ENCODE measurements at places on chromosomes 13 and 19. TPM values are rescaled to one million over a fixed set of nuclear protein-coding genes. Genes with fewer than 3 reads are reported as not detected.

The PPM1N gene
- 3.9 TPM for total RNA-seq

- no peak for DNase-seq
These were observed 78.3 kb downstream of the CYSLTR2 start for GRCh38 chr13:48731957-48732569.

GRCh38 chr13:31361673-31362072, 161.9 kb downstream of the B3GLCT start:
- DNase-seq, result no peak

The ZNF576 gene
- 21.9 TPM for total RNA-seq

The TMEM221 gene
- total RNA-seq, result 0.49 TPM

DNA sequence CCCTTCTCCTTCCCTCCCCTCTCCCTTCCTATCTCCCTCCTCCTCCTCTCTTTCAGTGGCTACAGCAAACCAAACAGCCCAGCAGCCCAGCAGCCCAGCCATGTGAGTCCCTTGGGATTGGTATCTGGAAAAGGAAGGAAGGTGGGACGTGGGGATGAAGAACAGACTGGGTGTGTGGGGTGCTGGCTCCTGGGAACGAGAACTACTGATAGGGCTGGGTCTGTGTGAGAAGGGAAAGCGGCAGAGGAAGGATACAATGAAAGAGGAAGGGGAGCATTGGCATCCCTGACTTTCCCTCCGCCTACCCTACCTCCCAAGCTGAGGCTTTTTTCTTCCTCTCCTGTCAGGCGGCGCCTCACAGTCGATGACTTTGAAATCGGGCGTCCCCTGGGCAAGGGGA, 863 bp downstream of the AURKC start:
- no peak for DNase-seq

DNA sequence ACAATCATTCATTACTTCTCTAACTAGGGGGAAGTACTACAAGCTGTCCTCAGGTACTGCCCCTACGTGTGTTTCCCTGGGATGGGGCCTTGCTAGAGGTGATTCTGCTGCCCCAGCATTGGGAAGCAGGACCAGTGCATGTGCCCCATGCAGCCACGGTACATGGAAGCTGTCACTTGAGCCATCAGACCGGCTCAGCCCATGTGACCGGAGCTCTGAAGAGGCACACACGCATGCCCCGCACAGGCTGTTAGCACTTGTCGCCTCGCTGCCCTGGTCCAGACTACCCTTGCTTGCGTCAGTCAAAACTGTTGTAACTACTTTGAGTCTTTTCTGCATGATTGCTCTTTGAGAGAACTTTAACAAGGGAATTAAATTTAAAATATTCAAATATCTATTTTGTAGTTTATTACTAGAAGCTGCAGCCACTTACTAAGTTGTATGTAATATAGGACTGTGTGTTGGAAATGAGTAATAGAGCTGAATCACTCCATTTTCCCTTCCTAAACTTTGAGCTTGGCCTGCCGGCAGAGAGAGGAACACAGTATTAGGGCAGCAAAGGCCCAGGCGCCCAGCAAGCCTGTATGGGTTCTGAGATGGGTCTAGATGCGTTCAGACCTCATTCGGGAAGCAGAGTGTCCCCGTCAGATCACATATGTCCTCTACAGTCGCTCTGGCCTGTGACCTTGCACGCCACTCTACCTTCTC, 42.2 kb downstream of the DHRS12 start:
- DNase-seq, result no peak

- no peak for DNase-seq
These were observed 432.7 kb downstream of the SLITRK5 start for GRCh38 chr13:88103824-88104223.
